Stimulated activated CD4-positive, alpha-beta T cell treated with anti-CD3 and anti-CD28 coated beads, TNF-alpha, amount 100 ng/mL, for 1 hour (primary cell): ENCODE measurements at places on chromosomes 2 and 18.

DNA sequence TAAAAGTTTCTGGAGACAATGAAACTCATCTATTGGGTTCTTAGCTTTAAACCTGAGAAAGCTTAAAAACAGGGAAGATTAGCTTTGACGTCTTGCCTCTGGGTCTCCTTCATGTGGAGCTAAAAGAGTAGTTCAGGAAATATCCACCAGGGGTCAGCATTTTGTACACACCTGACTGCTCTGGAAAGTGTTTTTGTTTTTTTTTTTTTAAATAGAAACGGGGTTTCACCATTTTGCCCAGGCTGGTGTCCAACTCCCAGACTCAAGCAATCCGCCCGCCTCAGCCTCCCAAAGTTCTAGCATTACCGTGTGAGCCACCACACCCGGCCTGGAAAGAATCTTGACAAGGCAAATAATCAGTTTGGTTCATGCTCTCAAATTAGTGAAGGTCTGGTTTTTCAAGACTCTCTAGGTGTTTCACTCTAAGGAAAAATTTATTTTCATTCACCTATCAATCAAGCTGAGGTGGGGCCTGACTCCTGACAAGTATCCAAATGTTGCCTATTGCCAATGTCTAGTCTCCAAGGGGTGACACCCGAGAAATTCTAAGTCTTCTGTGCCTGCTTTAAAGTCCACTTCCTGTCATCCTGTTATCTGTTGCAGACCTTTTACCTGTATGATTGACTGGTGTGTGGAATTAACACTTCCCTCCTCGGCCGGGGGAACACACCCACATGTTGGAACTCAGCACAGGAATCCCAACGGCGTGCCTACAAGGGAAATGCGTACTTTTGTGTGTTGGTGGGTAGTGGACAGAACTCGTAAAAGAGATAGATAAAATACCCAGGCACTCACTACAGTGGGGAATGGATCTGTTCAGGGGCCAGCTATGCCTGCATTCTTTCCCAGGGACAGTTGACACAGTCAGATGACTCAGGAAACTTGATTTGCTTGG lies 11.3 kb downstream of the IL1RN start:
- peak; percentile 29 for DNase-seq

DNA sequence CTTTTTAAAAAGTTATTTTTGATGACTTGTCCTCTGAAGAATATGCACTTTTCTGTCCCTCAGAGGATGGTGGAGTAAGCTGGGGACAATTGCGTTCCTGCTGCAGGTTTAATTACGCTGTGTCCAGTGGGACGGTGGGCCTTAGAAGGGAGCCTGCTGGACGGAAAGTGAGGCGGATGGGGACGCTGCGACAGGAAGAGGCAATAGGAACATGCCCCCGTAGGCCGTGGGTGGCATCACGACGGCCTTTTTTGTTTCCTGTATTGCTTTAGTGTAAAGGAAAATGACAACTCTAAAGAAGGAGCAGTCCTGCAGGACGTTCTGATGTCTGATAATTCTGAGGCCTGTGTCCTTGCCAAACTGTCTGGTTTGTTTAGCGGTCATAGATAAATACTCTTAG lies 121.6 kb downstream of the NFATC1 start:
- DNase-seq: no peak

DNA sequence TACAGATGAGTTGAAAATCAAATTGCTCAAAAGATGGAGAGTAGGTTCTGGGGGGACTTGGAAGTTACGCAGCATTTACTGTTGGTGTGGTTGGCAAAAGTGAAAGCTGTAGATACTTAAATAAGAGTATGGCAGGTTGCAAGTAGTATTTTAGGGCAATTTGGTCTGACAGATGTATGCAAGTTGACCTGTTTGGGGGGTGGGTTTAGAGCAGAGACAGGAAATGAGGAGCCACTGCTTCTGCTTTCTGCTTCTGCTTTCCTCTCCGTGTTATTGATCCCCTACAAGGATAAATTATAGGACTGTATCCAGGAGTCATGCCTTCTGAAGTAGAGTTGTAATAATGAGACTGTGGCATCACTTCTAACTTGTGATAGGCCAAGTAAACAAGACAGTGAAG lies 71.2 kb downstream of the EPAS1 start:
- no peak for DNase-seq

DNA sequence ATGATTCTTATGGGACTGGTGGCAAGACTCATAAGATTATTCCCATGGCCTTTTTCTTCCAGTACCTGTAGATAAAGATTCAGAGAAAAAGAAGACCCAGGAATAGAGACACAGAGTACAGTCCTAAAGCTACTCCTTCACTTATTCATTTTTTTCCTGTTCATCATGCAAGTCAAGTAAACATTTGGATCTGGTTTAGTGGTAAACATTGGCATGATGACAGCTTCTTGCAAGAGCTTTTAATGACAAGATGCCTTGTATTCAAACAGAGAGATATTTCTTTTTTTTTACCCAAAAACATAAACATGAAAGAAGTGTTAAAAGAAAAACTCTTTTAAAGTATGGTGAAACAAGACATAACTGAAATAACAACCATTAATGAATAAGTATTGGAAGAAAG lies 20.2 kb downstream of the CXCR2 start:
- no peak for DNase-seq

DNA sequence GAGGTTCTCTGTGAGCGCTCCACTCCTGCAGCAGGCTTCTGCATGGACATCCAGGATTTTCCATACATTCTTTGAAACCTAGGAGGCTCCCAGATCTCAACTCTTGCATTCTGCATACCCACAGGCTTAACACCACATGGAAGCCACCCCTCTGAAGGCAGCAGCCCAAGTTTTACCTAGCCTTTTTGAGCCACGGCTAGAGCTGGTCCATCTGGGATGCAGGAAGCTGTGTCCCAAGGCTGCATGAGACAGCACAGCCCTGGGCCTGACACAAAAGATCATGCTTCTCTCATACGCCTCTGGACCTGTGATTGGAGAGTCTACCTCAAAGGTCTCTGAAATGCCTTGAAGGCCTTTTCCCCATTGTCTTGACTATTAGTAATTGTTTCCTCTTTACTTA lies 53.6 kb upstream of the RPRM start:
- DNase-seq: no peak

DNA sequence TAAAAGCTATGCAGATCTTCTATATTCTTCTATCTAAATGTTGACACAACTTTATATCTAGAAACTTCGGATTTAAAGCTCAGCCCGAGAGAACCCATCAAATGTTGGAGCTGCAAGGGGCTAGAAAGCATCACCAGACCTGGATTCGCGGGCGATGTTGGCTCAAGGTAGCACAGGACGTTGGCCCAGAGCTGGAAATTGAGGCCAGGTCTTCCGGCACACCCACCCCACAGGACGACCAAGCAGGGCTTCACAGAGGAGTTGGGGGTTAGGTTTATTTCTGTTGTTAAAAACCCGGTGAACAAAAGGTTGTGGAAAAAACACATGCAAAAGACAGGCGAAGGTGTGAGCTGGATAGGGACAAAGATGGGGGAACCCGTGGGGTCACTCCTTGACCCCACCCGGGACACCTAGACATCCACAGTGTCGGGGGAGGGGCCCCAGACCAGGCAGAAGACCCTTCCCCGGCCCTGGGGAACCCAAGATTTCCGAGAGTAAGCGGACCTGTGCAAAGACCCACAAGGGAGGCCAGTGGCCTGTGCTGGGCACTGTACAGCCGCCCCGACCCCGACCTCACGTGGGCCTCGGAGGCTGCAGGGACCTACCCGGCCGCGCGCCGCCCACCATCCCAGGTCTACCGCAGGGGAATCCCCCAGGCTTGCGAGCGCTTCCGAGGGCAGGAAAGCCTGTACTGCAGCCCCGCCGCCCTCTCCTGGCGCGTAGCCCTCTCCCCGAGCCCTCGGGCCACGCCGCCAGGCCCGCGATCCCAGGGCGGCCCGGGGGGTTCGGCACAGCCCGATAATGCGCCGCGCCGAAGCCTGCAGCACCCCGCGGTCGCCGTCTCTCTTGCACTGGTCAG lies 1.8 kb upstream of the AGBL5 start:
- peak; percentile 36 for DNase-seq

GRCh38 chr18:14975431-14975830 lies 227.5 kb downstream of the ANKRD30B start:
- DNase-seq: no peak

- DNase-seq: no peak
Measured at GRCh38 chr18:3329872-3330271, 67.9 kb downstream of the MYL12B start.

GRCh38 chr18:24138409-24138788 lies 463 bp upstream of the CABYR start:
- DNase-seq: no peak
